ENCODE measurements at places on chromosomes 12 and 14. TPM values are rescaled to one million over a fixed set of nuclear protein-coding genes. Genes with fewer than 3 reads are reported as not detected.

GRCh38 chr14:104927432-104927816 lies 2.7 kb downstream of the PLD4 start:
- no peak for DNase-seq

DNA sequence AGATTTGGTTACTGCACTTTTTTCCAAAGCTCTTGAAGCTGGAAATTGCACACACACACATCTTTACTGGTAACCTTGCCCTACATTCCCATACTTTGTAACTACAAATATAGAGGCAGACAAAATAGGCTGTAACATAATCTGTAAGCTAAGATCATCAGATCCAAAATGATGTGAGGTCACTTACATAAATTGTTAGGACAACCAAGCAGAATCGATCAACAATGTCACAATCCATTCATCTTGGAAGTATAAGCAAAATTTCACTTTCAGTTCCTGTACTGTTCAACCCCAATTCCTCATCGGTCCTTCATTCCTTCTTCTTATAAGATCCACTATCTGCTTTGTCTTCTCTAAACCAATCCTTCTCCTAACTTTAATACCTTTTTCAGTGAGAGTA lies 72.6 kb downstream of the EPS8 start:
- DNase-seq = no peak

GRCh38 chr12:38527631-38528030 lies 211.1 kb downstream of the ALG10B start:
- DNase-seq = no peak

DNA sequence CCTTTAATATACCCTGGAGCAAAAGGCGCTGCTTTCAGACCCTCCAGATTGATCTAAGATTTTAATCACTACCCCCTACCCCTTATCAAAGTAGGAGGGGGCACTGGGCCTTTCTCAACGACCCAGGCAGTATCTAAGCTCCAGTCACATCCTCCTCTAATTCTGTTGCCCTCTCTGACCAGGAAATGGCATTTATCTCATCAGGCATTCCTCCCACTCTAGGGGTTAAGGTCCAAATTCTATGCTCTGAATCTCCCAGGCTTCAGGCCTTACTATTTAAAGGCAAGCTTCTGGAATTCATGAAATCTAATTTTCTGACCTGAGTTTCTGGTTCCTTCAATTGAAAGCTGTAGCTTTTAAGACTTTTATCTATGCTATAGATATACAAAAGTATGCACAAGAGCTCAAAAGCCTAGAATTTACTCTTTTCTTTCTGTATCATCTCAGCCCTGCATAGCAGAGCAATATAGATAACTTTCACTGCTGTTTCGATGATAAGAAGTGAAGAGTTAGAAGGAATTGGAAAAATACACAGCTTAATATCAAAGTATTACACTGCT lies 622.9 kb downstream of the RPS29 start:
- no peak for DNase-seq

DNA sequence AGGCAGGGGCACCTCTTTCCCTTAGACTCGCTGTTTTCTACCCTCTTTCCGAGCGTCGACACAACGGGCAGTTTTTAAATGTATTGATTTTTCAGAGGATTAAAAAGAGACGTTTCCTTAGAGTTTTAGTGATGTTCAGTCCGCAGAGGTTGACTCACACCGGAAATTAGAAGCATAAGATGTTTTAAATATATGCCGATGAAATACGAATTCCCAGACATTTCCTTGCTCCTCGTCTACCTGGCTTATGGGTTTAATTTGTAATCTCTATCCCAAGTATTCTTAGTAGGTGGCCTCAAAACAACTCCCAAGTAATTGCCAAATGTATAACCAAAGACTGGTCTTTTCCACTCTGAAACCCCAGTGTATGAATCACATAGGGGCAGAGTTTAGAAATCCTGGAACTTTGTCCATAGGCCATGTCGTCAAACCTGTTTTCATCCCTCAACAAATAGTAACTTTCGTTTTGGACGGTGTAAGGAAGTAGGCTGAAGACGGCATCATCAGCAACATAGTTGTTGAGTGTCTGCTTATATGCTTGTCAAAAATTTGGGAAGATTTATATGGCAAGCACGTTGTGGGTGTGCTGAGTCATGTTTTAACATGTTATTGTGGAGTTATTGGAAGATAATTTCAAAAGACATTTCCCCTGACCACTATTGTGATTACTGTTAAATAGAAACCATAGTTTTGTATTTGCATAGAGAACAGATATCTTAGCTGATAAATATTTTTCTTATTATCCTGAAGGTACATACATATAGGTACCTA lies 824 bp downstream of the TBK1 start:
- no peak for DNase-seq

Gene GLIPR1L1
- total RNA-seq = not detected

- DNase-seq = no peak
Measured at GRCh38 chr12:79555028-79555925, 135.5 kb downstream of the PAWR start.

Measured in right lobe of liver (tissue), 6 donors.